ENCODE measurements at places on chromosomes 6 and 20.

GRCh38 chr6:32118782-32119628 is 9.0 kb downstream of the ATF6B start:
- H3K27ac ChIP-seq: no peak overlapping the region
- peaks cover 11% of the 10 kb centered on the region for H3K36me3 ChIP-seq
- H3K4me1 ChIP-seq: no peaks in the 10 kb centered on the region
- H3K27me3 ChIP-seq: no peaks in the 10 kb centered on the region
- no peak overlapping the region for H3K4me3 ChIP-seq

DNA sequence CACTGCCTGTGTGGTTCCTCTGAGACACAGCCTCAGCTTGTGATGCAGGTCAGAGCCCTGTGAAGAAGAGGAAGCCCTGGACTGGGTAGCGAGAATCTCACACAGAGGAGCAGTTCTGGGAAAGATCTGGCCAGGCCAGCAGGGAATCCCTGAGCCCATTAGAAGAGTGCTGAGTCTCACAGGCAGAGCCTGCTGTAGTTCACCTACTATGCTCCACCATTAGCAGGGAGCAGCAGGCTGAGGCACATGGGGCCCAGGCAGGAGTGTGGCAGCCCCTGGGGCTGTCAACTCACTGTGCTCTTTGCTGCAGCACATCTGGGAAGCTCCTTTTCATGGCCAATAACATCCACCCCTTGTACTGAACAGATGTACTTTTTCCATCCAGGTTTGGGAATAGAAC is 146.8 kb upstream of the B3GAT2 start:
- no peak for DNase-seq
- H3K4me1 ChIP-seq: no peaks in the 10 kb centered on the region
- no peaks in the 10 kb centered on the region for H3K36me3 ChIP-seq
- H3K27me3 ChIP-seq: no peaks in the 10 kb centered on the region
- H3K27ac ChIP-seq: no peak overlapping the region

GRCh38 chr6:11592294-11592906 is 54.9 kb downstream of the TMEM170B start:
- H3K36me3 ChIP-seq: no peaks in the 10 kb centered on the region
- no peak overlapping the region for H3K27ac ChIP-seq
- no peak overlapping the region for H3K4me3 ChIP-seq
- H3K4me1 ChIP-seq: no peaks in the 10 kb centered on the region
- no peak for DNase-seq
- no peaks in the 10 kb centered on the region for H3K27me3 ChIP-seq

DNA sequence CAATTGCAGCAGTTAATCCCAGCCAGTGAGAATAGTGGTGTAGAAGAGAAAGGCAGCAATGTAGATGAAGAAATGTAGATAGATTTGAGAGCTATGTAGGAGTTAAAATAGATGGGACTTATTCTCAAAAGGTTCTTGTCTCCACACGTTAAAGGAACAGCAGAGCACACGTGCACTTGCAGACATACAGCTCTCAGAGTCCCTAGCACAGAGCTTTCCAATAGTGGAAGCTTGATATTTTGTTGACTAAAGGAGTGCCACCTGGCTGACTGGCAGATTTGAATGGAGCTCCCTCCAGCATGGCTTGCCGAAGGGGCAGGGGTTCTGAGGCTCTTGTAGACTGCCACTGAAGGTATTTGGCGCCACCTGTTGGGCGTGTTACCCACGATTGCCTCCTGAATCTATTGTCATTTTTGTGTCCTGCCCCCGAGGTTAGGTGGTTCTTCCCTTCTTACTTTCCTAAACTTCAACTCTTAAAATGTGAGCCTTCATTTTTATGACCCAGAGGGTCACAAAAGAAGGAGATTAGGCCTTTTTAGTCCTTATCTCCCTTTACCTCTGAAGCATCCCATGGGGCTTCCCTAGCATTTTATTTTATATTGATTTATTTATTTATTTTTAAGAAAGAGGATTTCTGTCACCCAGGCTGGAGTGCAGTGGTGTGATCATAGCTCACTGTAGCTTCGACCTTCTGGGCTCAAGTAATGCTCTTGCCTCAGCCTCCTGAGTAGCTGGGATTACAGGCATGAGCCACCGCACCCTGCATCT is 16.4 kb downstream of the BRD2 start:
- no peaks in the 10 kb centered on the region for H3K27me3 ChIP-seq
- peaks cover 7% of the 10 kb centered on the region for H3K4me1 ChIP-seq
- peaks cover 11% of the 10 kb centered on the region for H3K36me3 ChIP-seq
- no peak overlapping the region for H3K27ac ChIP-seq

- H3K36me3 ChIP-seq: no peaks in the 10 kb centered on the region
- no peaks in the 10 kb centered on the region for H3K4me1 ChIP-seq
- H3K4me3 ChIP-seq: no peak overlapping the region
These were observed 679.8 kb downstream of the EPM2A start for GRCh38 chr6:145055567-145055966.
